ENCODE measurements at places on chromosomes 5 and 9.

- DNase-seq: no peak
These were observed 58.2 kb upstream of the CKS2 start for GRCh38 chr9:89252651-89253267.

DNA sequence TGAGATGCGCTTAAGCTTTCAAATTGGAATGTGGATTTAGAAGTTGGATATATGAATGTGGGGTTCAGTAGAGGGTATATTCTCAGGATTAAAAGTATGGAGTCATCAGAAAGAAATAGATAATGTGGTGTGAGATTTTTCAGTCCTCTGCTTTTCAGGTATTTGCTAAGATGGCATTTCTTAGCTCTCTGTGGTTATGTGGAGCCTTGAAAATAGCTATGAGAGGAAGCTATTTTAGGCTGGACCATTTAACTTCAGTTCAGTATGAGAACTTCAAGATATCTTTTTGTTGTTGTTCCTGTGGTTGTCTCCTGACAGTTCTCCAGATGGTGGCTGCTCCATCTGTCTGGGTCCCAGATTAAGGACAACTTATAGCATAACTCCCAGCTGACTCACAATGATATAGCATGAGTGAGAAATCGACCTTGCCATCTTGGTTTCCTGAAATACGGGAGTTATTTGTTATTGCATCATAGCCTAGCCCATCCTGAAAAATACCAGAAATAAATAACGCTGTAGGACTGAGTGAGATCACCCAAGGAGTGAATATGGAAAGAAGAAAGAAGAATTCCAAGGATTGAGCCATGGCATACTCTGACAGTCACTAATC is 461.5 kb downstream of the ANXA1 start:
- DNase-seq: no peak

GRCh38 chr5:131684051-131684450 is 49.0 kb upstream of the RAPGEF6 start:
- no peak for DNase-seq

GRCh38 chr5:90409318-90410177 is at the start of gene CETN3:
Gene CETN3 (minus strand): TSS chr5:90409756. CDS start chr5:90409661, 95 bp downstream.
- peak; percentile 93 for DNase-seq

DNA sequence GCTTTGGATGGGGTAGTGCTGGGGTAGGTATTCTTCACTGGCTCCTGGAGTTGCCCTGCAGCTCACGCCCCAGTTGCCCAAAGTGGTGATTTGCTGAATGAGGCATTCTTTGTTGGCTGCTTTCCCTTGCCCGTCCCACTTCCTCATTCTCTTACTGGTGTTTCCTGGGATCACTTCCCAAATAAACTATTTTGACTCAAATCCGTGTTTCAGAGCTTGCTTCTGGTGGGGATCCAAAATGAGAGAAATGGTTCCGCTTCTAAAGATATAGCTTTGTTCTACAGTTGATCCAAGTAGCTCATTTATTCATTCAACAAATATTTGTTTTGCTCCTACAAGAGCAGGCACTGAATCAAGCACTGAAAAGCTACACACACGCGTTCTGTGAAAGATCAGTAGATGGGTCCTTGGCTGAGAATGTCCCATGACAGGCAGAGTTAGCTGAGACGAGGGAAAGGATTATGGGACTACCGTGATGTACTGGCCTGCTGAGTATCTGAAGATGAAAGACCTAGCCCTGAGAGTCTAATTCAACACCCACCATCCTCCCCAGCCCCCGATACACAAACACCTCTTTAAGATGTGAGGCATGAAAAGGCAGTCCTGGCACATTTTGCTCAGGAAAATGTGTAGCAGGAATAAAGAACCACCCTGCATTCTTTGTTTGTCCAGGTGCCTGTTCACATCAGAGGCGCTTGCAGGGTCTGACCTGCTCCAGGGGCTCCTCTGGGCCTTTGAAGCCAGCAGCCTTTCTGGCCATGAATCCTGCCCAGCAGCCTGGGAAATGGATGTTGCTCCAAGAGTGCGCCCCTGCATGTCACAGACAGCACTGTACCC is 143.1 kb upstream of the RANBP3L start:
- DNase-seq: no peak

- no peak for DNase-seq
These were observed 137.4 kb upstream of the IL12B start for GRCh38 chr5:159467666-159468065.

Measured in KBM-7 (cell line).